ENCODE measurements at places on chromosomes 12 and 14.

- no peak for DNase-seq
Observed at GRCh38 chr12:114852976-114853529, 169.1 kb upstream of the TBX3 start.

GRCh38 chr14:94932589-94932988, 162.7 kb upstream of the GSC start:
- DNase-seq: no peak

DNA sequence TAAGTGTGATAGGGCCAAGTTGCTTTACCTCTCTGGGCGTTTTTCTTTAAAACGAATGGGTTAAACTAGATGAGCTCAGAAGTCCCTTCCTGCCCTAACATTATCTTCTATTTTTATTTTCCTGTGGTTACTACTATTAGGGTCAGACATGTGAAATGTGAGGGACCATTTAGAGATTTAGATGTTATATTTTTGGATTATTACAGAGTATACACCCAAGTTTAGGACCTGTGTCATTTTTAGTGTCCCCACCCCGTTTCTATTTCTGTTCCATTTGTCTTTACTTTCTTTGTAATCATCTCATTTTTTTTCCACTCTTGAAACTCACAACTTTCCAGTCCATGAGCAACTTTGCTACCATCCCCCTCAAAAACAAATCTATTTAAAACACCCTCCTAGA, 56.3 kb downstream of the SLC4A8 start:
- DNase-seq: no peak

DNA sequence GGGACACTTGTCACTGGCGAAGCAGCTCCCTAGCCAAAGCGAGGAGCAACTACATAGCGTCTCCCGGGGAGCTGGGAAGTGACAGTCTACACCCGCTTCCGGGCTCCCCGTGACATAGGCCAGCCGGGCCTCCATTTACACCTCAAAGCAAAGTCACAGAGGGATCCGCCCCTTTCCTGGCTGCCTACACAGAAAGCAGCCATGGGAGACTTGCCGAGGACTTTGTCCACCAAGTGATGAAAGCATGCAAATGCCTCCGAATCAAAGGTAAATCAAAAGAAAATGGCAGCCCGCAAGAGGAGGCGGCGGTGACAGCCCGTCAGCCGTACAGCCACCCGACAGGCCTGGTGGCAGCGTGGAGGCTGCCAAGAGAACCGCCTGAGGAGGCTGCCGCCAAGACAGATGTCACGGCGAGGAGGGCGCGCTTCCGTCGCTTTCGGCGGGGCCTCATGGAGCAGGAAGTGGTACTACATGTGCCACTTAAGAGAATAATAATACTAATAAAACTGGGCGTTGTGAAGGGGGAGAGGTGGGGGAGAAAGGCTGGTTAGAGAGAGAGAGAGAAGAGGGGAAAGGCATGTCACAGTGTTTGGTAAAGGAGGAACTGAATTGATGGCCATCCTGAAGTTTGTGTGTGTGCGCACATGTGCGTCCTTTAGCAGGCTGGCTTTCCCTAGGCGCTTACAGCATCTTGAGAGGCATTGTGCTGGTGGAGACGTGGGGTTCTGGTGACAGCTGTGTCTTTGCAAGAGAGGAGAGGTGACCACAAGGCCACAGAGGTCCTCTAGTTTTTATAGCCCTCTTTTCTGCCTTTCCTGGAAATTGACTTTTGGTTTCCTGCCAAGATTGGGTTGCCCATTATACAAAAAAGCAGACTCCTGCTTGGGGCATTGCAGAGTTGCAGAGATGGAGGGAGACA, 661.7 kb downstream of the VRK1 start:
- DNase-seq: peak; percentile 80

GRCh38 chr12:4849115-4849541, 60.6 kb upstream of the KCNA1 start:
- DNase-seq: peak; percentile 31

DNA sequence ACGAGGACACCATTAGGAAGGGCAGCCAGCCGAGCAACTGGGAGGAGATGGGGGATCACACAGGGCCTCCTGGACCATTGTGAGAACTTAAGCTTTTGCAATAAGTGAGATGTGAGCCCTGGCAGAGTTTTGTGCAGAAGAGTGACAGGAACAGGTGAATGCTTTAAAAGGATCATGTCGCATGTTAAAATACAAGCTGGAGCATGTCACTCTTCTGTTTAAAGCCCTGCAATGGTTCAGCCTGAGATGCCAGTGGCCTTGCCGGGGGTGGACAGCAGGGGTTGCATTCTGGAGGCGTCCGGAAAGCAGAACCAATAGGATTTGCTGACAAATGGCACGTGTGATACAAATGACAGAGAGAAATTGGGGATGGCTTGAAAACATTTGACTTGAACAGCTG, 137.5 kb upstream of the RFLNA start:
- DNase-seq: no peak

GRCh38 chr12:107894589-107894988, 120.1 kb downstream of the ASCL4 start:
- DNase-seq: no peak

- DNase-seq: no peak
Observed at GRCh38 chr14:94685681-94686485, 73.7 kb downstream of the SERPINA3 start.

DNA sequence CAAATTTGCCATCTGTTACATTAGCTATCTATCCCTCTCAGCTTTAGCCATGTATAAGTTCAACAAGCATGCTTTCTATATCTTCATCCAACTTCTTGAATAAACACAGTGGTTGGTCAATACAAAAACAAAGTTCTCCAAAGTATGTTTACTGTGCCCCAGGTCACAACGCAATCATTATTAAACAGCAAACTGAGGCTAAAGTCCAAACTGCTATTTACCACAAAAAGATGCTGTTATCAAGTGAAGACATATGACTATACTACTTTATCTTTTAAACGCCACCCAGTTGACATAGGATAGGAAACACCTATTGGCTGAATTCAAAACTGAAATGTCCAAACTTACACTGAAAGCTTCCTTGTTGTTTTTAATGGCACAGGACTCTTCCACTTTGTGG, 11.7 kb downstream of the ZCCHC8 start:
- DNase-seq: no peak

- no peak for DNase-seq
Observed at GRCh38 chr12:22399464-22400180, 65.1 kb upstream of the ST8SIA1 start.

- DNase-seq: no peak
Observed at GRCh38 chr12:127888943-127889719, 377.8 kb upstream of the TMEM132C start.

DNA sequence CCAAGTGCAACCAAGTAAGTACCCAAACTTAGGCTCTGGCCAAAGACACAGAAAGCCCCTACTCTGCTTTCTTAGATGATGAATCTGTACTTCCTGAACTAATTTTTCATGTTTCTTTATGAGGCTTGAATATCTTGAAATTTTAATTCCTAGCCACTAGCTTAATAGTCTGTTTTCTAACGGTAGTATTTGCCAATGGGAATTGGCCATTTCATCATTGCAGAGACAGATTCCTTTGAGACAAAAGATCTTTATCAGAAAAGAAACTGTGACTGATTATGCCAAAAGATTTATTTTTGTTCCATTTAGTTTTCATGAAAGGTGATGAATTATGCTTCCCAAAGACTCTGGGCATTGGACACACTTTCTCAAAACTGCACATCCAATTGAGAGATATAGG, 48.7 kb downstream of the DAD1 start:
- DNase-seq: no peak

- DNase-seq: no peak
Observed at GRCh38 chr12:3427956-3428355, 63.0 kb upstream of the PRMT8 start.

GRCh38 chr12:95789126-95790032, 1.2 kb downstream of the NTN4 start:
- DNase-seq: no peak

- no peak for DNase-seq
Observed at GRCh38 chr12:71756054-71756690, 1.5 kb downstream of the RAB21 start.

DNA sequence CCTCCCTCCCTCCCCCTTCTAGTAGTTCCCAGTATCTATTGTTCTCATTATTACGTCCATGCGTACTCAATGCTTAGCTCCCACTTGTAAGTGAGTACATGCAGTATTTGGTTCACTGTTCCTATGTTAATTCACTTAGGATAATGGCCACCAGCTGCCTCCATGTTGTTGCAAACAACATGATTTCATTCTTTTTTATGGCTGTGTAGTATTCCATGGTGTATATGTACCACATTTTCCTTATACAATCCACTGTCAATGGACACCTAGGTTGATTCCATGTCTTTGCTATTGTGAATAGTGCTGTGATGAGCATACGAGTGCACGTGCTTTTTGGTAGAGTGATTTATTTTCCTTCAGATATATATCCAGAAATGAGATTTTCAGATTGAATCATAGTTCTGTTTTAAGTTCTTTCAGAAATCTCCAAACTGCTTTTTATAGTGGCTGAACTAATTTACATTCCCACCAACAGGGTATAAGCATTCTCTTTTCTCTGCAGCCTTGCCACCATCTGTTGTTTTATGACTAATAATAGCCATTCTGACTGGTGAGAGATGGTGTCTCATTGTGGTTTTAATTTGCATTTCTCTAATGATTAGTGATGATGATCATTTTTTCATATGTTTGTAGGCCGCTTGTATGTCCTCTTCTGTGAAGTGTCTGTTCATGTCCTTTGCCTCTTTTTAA, 17.9 kb upstream of the CLEC7A start:
- no peak for DNase-seq

DNA sequence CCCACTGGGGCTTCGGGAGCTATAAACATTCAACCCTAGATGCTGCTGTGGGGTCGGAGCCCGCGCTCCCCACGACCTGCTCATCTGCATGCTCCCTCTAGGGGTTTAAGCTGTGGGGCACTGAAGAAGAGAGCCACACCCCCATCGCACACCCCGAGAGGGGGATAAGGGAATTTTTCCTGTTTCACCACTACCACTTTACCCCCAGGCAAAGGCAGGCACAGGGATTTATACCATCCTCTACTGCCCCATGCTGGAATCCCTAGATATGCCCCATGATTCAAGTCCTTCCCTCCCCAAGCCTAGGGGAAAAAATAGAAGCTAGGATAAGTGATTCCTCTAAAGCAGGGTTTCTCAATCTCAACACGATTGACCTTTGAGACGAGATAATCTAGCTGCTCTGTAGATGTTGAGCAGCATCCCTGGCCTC, 59.9 kb upstream of the CCDC60 start:
- DNase-seq: no peak

DNA sequence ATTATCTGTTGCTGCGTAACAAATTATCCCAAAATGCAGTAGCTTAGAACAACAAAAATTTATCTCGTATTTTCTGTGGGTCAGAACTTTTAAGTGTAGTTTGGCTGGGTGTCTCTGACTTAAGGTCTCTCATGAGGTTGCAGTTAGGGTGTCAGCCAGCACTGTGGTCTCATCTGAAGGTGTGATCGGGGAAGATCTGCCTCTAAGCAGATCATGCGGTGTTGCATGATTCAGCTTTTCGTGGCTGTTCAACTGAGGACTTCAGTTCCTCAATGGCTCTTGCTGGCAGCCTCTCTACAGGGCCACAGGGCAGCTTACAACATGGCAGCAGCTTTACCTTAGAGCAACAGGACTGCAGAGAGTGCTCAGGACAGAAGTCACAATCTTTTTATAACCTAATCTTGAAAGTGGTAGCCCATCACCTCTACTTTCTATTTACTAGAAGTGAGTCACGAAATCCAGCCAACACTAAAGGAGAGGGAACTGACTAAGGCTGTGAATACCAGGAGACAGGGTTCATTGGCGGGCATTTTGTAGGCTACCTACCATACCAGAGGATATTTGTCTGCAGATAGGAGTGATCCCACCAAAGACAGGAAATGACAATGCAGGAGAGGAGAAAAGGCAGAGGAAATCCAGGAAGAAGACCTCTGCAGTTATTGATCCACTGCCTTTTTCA, 1.8 kb upstream of the TMPRSS12 start:
- DNase-seq: no peak

- no peak for DNase-seq
Observed at GRCh38 chr12:90514325-90514724, 440.7 kb downstream of the CCER1 start.

DNA sequence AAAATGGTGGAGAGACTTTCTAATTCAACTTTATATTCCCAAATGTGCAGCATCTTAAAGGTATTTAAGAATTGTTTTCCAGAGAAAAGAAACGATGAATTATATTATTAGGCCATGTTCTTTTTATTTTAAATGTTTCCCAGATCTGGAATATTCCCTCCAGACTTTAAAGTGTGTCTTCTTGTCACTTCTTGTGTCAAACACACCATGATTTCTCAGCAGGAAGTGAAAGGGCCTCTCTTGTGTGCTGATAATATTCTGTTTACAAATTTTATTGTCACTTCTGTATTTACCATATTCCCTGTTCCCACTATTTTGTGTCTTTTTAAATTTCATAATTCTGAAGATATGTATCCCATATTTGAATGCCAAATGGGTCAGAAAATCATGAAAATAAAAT, 455.0 kb upstream of the FLRT2 start:
- DNase-seq: no peak

DNA sequence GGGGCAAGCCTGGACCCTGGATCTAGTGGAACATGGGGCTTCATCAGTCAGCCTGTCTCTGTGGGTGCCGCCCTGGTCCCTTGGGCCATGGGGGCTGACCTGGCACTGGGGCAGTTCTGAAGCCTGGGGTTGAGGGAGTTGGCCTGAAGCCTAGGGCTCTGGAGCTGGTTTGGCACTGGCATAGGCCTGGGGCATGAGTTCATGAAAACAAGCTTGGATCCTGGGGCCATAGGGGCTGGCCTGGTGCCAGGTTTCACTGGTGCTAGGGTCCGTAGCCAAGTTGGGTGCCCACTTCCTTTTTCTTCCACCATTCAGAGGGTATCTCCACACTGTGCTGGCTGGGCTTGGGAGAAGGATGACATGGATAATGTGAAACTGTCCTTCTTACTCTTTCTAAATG, 26.6 kb upstream of the ANO4 start:
- no peak for DNase-seq

DNA sequence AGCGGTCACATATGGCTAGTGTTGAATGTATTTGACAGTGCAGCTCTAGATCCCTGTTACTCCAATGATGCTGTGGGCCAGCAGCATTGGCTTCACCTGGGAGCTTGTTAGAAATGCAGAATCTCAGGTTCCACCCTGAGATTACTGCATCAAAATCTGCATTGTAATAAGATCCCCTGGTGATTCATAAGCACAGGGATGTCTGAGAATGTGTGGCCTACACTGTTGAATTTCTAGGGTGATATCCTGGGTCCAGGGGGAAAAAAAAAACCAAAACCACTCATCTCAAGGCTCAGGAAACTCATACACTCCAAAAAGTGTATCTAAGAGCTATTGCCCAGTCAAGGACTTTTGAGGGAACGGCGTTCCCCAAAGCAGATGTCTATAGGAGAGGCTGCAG, 196.8 kb downstream of the PPM1H start:
- no peak for DNase-seq

DNA sequence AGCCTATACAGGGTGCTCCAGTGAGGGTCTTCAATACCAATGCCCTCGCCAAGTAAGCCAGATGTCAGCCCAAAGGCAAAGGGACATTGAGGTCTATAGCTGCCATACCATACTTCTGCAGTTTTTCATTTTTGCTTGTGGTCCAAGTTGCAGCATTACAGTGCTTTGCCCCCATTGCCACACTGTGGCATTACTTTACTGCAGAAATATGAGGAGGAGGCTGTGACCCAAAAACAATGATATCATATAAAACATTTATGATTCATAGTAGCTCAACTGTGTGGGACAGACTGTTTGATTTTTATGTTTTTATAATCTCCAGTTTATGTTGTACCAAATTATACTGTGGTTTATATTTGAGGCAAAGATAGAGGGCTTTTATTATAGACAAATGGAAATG, 64.1 kb downstream of the KIAA0586 start:
- DNase-seq: no peak

Data from NCI-H524 (cell line).